ENCODE measurements at places on chromosomes 3 and 15. TPM values are rescaled to one million over a fixed set of nuclear protein-coding genes. Genes with fewer than 3 reads are reported as not detected.

- DNase-seq = no peak
These were observed 3.1 kb upstream of the BNC1 start for GRCh38 chr15:83287541-83288027.

DNA sequence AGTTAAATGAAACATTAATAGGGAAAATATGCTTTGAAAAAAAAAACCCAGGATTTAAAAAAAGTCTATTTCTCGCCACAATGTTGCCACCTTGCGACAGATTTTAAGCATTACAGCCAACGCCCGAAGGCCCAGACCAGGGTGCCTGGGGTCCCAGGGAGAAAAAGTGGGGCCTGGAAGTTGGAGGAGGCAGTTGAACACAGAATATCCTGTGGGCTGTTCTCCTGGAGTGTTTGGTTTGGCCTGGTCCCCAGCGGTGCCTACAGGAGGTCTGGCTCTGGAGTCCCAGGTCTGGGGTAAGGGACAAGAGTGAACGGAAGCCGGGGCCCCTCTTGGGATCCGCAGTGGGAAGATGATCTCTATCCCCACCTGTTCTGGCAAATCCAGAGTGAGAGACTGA is 3.4 kb downstream of the RNU6-1 start:
- no peak for DNase-seq

- peak; percentile 38 for DNase-seq
These were observed 22.4 kb downstream of the HPS3 start for GRCh38 chr3:149151843-149152242.

DNA sequence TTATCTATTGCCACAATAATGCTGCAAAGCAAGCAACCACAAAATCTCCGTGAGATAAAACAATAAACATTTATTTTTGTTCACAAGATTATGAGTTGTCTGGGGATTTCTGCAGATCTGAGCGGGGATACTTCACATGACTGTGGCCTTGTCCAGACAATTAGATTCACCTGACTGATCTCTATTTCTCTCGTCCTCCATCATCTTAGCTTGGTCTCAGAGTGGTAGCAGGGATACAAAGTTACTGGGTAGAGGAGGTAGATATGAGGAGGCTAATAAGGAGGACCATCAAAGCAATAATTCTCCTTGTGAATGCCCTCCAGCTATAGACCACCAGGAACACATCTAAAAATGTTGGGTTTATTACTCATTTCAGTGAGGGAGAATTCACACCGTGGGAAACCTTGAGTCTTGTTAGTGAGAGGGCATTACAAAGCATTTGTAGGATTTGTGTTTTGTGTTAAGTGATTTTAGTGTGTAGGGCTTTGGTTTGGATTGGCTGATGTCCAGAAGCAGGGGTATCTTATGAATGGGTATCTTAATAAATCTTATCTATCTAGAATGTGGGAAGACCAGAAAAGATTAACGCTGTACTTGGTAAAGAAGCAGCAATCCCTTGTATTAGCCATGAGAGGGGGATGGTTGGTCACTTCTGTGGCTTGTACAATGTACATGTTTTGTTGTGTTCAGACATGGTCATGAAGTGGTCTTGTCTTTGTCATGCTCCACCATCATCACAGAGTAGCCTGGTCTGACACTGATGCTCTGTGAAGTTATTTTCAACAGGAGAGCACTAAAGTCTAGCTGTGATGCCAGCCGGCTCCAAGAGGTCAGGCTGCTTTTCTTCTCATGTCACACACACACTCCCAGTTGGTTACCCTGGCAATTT is 287.6 kb upstream of the STT3B start:
- no peak for DNase-seq

DNA sequence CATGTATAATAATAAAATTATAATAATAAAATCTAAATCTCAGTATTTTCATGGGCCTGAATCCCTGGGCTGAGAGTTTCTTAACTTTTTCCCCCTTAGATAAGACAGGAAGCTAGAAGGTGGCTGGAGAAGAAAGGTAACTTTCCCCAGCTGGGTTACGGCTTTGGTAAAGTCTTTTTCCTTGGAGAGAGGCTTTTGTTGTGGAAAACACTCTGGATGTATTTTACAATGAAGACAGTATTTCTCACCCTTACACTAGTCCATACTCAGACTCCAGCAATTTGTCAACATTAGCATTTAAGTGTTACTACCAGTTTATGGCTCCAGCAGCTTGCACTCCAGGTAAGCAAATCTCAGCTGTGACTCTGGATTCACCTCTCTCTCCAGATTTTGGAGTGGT is 34.9 kb downstream of the APH1B start:
- DNase-seq = no peak

GRM7 gene
- 1.8 TPM for polyA plus RNA-seq

CRABP1 gene
- polyA plus RNA-seq = 58.1 TPM
